ENCODE measurements at places on chromosomes 7 and 10. TPM values are rescaled to one million over a fixed set of nuclear protein-coding genes. Genes with fewer than 3 reads are reported as not detected.

The PLAC9 gene
- 35.0 TPM for total RNA-seq

The CELF2 gene
- 107 TPM for total RNA-seq

The HHEX gene
- 22.8 TPM for total RNA-seq

The GRM3 gene
- not detected for total RNA-seq

The SUN3 gene
- total RNA-seq, result not detected

GRCh38 chr7:87575521-87575920 is 25.2 kb downstream of the ABCB1 start:
- DNase-seq, result no peak
- H3K36me3 ChIP-seq, result no peaks in the 10 kb centered on the region
- H3K4me1 ChIP-seq, result no peaks in the 10 kb centered on the region
- H3K27me3 ChIP-seq, result no peaks in the 10 kb centered on the region
- no peak overlapping the region for H3K4me3 ChIP-seq

GRCh38 chr7:141409801-141410329 is 141.3 kb upstream of the AGK start:
- no peak overlapping the region for H3K27ac ChIP-seq
- H3K36me3 ChIP-seq, result no peaks in the 10 kb centered on the region
- no peak overlapping the region for H3K4me3 ChIP-seq

- H3K27ac ChIP-seq, result no peak overlapping the region
- no peaks in the 10 kb centered on the region for H3K36me3 ChIP-seq
- no peak overlapping the region for H3K4me3 ChIP-seq
- no peak for DNase-seq
- peaks cover 45% of the 10 kb centered on the region for H3K27me3 ChIP-seq
Measured at GRCh38 chr10:101709359-101710058, 14.5 kb upstream of the FBXW4 start.

DNA sequence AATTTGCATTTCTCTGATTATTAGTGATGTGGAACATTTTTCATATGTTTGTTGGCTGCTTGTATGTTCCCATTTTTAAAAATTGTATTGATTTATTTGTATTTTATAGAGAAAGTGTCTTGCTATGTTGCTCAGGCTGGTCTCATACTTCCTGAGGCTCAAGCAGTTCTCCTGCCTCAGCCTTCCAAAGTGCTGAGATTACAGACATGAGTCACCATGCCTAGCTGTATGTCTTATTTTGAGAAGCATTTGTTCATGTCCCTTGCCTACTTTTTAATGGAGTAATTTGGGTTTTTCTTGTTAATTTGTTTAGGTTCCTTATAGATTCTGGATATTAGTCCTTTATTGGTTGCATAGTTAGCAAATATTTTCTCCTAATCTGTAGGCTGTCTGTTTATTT is 214.2 kb upstream of the KAT6B start:
- DNase-seq, result no peak
- no peak overlapping the region for H3K4me3 ChIP-seq
- no peaks in the 10 kb centered on the region for H3K27me3 ChIP-seq

DNA sequence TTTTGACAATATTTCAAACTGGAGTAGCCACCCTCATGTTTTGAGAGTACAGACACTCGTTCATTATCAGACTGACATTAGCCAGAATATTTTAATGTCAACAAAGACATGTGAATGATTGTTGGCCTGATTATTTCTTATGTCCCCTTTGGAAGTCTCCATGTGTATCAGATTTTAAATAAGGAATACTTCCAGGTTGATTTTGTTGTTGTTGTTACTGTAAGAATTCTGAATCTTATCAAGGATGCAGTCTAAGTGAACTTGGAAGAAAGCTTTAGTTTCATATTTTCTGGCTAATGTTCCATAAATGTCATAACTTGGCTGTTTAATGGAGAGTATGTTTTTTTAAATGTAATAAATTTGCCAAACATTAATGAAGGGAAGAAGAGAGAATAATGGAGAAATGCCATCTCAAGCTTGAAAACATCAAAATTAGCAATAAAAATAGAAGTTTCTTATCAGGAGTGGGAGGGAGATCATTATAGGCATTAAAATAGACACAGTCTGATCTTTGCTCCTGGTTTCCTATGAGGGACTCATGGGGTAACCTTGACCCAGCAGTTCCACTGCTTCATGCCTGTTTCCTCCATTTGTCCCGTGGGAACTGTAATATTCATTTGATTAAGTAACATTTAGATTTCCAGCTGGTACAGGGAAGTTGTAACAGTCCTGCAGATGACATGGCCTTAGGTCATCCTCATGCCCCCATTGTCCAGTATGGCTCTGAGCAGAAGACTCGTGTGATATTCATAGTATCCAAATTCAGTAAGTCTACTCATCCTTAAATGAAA is 122.4 kb upstream of the KIAA1217 start:
- no peak overlapping the region for H3K4me3 ChIP-seq
- no peak overlapping the region for H3K27ac ChIP-seq
- H3K27me3 ChIP-seq, result no peaks in the 10 kb centered on the region
- no peaks in the 10 kb centered on the region for H3K36me3 ChIP-seq

GRCh38 chr7:43568529-43568928 is 14.4 kb upstream of the STK17A start:
- no peaks in the 10 kb centered on the region for H3K27me3 ChIP-seq
- peaks cover 10% of the 10 kb centered on the region for H3K4me1 ChIP-seq
- no peak overlapping the region for H3K4me3 ChIP-seq

DNA sequence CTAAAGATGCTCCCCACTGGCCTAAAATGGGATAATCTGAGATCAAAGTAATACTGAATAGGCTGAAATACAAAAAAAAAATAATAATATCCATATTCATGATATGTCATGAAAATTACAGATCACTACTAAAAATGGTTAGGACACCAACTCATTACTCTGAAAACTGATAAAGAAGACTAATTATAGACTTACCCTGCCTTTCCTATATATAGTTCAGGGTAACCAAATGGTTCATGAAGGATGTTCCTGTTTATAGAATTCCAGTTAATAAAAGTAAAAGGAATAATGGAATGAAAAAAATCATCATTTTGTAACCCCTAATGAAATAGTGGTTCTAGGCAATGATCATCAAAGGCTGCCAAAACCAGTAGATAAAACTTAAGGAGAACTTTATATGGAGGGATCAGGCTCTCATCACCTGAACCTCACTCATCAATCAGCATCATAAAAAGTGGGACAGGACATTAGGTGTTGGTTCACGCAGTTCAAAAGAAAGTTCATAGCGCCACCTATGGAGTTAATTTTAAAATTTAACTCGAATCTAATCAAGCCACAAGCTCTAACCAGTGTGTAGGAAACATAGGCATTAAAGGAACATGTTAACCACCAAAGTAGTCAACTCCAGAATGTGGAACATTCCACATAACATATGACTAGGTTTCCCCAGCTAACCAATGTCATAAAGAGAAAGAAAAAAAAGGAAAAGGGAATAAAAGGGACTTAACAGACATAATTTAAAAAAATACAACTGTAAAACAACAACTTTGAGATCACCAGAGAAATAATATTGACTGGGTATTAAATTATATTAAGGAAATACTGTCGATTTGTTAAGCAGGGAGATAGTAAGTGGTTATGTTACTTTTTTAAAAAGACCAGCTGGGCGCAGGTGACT is 35.7 kb downstream of the P4HA1 start:
- no peaks in the 10 kb centered on the region for H3K4me1 ChIP-seq
- H3K27me3 ChIP-seq, result no peaks in the 10 kb centered on the region
- no peaks in the 10 kb centered on the region for H3K36me3 ChIP-seq
- no peak for DNase-seq
- no peak overlapping the region for H3K4me3 ChIP-seq

DNA sequence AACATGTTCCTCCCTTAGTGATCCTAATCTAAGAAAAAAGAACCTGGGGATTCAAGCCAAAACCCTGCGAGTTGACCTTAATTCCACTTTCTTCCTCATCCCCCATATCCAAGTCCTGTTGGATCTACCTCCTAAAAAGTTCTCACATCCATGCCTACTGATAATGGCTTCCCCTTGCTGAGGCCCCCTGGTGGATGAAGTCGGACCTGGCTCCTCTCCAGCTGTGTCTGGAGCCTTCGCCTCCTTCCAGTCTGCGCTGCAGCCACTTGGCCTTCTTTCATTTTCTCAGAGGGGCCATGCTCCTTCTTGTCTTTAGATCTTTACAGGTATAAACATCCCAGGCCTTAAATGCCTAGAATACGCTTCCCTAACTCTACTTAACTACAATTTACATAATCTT is 8.1 kb downstream of the PDE1C start:
- no peak overlapping the region for H3K4me3 ChIP-seq
- H3K27me3 ChIP-seq, result no peaks in the 10 kb centered on the region
- no peaks in the 10 kb centered on the region for H3K4me1 ChIP-seq
- H3K36me3 ChIP-seq, result no peaks in the 10 kb centered on the region
- no peak overlapping the region for H3K27ac ChIP-seq

GRCh38 chr10:48536916-48537890 is 67.7 kb downstream of the ARHGAP22 start:
- H3K4me1 ChIP-seq, result no peaks in the 10 kb centered on the region
- DNase-seq, result no peak
- no peak overlapping the region for H3K27ac ChIP-seq

GRCh38 chr10:45505311-45505710 is 131.3 kb downstream of the ALOX5 start:
- H3K27me3 ChIP-seq, result no peaks in the 10 kb centered on the region
- no peak for DNase-seq
- H3K27ac ChIP-seq, result no peak overlapping the region
- H3K4me3 ChIP-seq, result no peak overlapping the region
- H3K4me1 ChIP-seq, result no peaks in the 10 kb centered on the region

GRCh38 chr10:78979938-78980337 is 88.8 kb upstream of the ZMIZ1 start:
- no peak overlapping the region for H3K27ac ChIP-seq
- no peaks in the 10 kb centered on the region for H3K36me3 ChIP-seq
- peaks cover 1% of the 10 kb centered on the region for H3K27me3 ChIP-seq
- no peak for DNase-seq
- peaks cover 30% of the 10 kb centered on the region for H3K4me1 ChIP-seq

GRCh38 chr10:123595661-123596060 is 70.5 kb upstream of the GPR26 start:
- no peak overlapping the region for H3K27ac ChIP-seq
- H3K4me1 ChIP-seq, result no peaks in the 10 kb centered on the region
- DNase-seq, result no peak

GRCh38 chr7:128065872-128066271 is 34.6 kb upstream of the LRRC4 start:
- H3K36me3 ChIP-seq, result no peaks in the 10 kb centered on the region
- H3K4me1 ChIP-seq, result no peaks in the 10 kb centered on the region
- no peak for DNase-seq
- H3K4me3 ChIP-seq, result no peak overlapping the region
- H3K27me3 ChIP-seq, result no peaks in the 10 kb centered on the region

DNA sequence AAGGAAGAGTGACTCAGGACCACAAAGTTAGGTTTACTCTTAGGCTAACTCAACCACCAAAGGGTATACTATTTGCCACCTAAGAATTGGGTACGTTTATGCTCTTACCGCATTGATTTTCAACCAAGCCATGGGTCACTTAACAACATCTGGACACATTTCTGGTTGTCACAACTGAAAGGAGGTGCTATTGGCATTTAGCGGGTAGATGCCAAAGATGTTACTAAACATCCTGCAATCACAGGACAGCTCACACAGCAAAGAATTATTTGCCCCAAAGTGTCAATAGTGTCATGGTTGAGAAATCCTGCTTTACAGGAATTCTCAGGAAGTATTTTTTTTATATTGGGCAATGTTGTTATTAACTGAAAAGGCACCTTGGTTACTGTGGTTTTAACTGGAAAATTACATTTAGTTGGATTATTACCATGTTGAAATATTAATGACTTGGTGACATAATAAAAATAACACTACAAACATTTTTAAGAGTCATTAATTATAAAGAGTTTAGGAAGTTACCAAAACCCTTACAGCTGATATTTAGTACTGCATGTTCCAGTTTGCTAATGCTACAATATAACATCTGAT is 185.0 kb upstream of the TMEM196 start:
- no peak overlapping the region for H3K4me3 ChIP-seq
- H3K4me1 ChIP-seq, result no peaks in the 10 kb centered on the region
- no peaks in the 10 kb centered on the region for H3K36me3 ChIP-seq
- no peak overlapping the region for H3K27ac ChIP-seq
- no peaks in the 10 kb centered on the region for H3K27me3 ChIP-seq
- DNase-seq, result no peak
